ENCODE measurements at places on chromosomes 11 and 22.

- DNase-seq: no peak
Measured at GRCh38 chr22:48711031-48711431, 1116.6 kb downstream of the BRD1 start.

DNA sequence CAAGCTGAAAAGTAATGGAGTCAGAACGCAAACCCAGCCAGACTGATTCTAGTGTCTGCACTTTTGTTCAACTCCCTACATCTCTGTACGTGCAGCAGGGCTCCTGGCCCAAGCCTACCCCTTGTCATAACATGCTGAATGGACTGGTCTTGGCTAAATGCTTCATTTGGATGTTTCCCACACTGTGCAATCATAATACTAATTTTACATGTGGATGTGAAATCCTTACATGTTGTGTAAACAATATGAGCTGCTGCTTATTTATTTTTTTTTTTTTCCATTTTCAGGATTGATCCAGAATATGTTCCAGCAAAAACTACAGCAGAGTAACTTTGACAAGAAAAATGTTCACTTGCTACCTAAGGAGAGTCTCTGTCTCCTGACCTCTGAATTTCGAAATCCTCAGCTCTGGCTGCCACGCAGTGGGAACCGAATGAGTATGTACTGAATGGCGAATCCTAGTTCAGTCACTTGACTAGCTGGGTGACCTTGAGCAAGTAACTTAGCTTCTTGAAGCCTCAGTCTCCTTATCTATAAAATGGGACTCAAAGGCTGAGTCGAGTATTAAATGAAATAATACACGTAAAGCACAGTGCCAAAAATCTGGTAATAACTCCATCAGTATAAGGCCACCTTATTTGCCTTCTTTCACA lies 133.4 kb downstream of the EHF start:
- no peak for DNase-seq

- no peak for DNase-seq
Measured at GRCh38 chr11:72848846-72849466, 34.7 kb downstream of the ATG16L2 start.

- DNase-seq: no peak
Measured at GRCh38 chr11:126466236-126467045, 111.0 kb downstream of the ST3GAL4 start.

- no peak for DNase-seq
Measured at GRCh38 chr22:46968848-46969247, 206.4 kb downstream of the TBC1D22A start.

DNA sequence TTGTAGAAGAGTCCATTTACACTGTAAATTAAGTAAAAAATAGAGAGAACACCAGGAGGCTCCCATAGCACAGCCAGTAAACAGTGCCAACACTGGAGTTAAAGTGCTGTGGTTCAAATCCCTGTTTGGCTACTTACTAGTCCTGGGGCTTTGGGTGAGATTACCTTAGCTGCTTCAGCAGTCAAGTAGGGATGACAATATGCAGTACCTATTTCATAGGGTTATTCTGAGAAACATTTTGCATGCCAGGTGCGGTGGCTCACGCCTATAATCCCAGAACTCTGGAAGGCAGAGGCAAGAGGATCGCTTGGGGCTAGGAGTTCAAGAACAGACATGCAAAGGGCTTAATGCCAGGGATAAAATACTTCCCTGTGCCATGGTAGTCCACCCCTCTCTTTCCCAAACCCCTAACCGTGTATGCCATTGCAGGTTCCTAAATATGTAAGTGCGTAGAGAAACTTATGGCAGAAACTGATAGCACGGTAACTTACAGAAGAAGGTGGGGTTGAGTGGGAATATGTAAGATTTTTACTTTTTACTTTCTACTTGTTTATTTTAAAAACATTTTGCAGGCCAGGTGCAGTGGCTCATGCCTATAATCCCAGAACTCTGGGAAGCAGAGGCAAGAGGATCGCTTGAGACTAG lies 86.4 kb upstream of the PICALM start:
- no peak for DNase-seq

GRCh38 chr11:95065336-95065735 lies 1.4 kb upstream of the SRSF8 start:
- no peak for DNase-seq
